DMS53 (cell line): ENCODE measurements at places on chromosomes 16 and 17.

DNA sequence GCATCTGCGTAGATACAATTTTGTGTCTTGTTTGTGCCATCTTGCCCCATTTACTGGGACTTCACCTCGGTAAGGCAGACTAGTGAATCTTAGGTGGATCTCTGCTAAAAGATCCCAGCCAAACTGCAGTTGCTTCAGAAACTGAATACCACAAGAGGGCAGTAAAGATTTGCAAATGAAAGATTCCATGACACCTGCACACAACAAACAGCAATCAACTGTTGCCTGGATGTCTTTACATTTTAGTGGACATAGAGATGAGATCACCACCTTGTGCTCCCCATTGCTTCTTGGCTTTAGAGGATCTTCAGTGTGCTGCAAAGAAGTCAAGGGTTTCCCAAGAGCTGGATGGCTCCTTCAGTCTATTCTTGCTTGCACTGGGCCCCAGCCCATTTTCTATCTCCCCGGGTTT lies 119.2 kb upstream of the CACNG5 start:
- peak; percentile 89 for DNase-seq

GRCh38 chr17:38564254-38564837 lies 41.4 kb downstream of the SRCIN1 start:
- DNase-seq = no peak

DNA sequence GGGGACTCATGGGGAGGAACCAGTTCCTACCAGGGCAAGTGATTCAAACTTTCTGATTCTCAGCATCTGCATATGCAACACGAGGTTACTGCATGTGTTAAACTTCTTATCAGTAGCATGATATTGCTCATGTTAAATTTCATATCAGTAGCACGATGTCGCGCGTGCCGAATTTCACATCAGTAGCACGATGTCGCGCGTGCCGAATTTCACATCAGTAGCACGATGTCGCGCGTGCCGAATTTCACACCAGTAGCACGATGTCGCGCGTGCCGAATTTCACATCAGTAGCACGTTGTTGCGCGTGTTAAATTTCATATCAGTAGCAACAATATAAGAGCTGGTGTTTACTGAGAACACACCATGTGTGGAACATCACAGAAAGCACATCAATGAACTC lies 221.6 kb downstream of the GSG1L start:
- no peak for DNase-seq

- peak; percentile 74 for DNase-seq
These were observed 280.2 kb downstream of the SEC14L1 start for GRCh38 chr17:77420804-77421629.

GRCh38 chr17:43030137-43030767 lies 5.2 kb downstream of the RND2 start:
- no peak for DNase-seq

GRCh38 chr16:79402356-79402755 lies 198.2 kb downstream of the MAF start:
- DNase-seq = no peak

DNA sequence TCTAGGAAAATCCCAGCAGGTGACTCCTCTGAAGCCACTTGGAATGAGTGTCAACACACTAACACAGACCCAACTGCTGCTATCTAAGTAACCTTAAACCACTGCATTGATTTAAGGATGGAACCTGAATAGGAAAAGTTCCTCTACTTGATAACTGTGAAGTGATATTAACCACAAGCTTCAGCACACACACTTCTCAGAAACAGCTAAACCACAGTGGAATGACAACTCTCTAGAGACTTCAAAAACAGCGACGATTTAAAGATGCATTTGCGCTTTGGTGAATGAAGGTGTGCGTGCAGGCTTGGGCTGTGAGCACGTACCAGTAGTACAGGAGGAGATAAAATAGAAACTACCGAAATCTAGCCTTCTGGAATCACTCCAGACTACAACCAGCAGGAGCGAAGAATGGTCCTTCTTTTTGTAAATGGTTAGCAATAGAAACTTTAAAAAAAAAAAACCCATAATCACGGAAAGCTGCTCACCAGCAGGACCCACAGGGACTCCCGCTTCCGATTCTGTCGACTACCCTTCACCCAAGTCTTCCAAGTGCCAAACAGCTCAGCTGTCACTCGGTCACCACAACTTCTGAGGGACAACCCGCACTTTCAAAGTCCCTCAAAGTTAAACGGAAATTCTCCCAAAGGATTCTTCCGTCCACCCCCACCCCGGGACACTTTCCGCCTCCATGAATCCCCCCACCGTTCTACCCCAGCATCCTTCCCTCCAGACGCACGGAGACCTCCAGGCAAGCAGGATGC lies 137.7 kb upstream of the CORO6 start:
- peak; percentile 32 for DNase-seq

GRCh38 chr16:11405331-11406176 lies 60.3 kb downstream of the RMI2 start:
- peak; percentile 59 for DNase-seq

DNA sequence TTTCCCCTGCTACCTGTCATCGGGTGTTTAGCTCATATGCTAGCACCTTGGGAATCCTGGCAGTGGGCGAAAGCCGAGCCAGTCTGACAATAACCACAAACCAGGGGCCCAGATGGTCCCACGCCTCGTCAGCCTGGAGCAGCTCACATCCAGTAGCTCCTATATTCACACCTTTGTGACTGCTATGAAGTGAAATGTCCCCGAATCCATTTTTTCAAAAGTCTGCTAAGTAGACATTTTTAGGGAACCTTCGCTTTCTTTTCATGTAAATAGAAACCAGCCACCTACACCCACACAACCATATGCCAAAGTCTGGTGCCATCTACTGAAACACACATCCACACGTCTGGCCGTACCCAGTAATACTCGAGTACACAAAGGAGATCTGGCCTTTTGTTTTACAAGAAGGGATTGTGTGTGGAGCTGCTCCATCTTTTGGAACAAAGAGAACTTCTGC lies 176.8 kb downstream of the SLC39A11 start:
- DNase-seq = no peak

DNA sequence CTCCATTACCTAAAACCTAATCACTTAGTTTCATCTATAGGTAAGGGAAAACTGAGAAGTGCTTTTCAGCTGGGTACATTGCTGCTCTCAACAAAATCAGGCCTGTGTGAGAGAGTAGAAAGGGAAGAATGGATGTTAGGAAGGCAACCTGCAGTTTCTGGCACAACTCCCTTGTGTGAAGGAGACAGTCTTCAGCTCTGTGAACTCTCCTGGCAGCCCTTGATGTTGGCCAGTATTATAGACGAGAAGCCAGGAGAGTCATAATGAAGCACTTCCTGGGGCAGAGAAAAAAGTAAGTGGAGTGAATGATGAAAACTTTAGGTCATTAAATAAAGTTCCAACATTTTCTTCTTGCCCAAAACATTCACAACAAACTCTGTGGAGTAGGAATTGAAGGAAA lies 260.1 kb downstream of the IRX3 start:
- DNase-seq = no peak
